ENCODE measurements at places on chromosomes 3 and 15.

DNA sequence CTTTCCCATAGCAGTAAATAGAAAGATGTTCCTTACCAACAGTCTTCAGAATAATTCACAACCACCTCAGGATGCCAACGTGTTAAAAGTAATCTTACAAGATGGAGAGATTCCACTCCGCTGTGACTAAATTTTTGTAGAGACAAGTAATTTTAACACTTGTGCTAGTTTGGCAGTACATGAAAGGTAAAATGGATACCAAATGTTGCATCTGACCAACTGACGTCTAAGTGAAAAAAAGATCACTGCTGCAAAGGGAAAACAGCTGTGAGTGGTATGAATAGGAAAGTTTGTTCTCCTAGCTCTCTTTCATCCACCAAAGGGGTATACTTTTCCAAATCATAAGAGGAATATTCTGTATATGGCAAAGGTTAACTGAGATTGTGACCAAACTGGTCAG is 2.6 kb downstream of the SPG21 start:
- DNase-seq: no peak

DNA sequence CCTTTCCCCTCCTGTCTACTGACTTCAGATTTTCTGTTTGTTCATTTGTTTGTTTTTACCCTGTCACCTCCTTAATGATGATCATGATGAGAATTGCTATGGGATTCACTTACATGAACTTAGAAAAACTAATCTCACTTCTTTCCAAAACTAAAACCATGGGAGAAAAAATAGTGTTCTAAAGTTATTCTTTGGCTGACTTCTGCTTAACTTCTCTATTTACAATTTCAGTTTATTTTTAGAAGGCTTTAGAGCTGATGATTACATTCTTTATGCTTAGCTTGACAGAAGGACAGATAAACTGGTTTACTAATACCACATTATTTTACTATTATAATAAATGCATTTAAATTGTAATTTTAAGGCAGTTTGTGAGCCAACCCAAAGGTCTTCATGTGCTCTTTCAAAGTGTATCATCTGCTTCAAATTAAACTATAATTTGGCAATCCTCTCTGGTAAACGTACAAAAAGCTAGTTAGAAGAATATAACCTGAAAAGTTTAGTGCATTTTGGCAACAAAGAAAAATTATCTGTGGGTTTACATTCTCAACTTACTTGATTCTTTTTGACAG is 676.8 kb upstream of the UBE2E2 start:
- DNase-seq: no peak

- no peak for DNase-seq
Observed at GRCh38 chr3:65988411-65989180, 50.1 kb downstream of the MAGI1 start.

- DNase-seq: no peak
Observed at GRCh38 chr3:128336337-128337156, 130.1 kb downstream of the DNAJB8 start.

DNA sequence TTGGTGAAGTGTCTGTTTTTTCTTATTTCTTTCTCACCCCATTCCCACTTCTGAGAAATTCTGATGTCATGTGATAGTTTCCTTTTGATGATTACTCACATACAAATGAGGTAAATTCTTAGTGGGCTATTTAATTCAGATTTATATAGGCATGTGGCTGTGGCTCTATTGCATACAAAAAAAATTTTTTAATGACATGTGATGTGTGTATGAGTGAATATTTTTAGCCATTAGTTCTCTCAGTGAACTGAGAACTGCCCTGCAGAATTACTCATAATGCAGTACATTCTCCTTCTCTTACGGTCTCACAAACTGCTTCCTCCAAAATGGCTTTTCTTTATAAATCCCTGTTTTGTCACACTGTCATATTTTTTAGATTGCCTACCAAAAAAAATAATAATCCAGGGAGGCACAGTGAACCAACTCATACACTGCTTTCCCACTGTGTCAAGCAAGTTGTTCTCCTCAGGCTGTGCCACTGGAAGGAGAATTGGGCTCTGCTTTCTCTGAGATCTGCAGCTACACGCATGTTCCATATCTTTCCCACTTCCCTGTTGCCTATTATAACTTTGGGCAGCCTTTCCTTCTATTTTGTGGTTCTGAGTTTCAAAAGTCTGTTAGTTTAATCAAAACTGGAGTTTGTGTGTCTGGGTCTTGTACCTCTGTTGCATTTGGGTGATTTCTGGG is 415.7 kb upstream of the THBS1 start:
- no peak for DNase-seq

DNA sequence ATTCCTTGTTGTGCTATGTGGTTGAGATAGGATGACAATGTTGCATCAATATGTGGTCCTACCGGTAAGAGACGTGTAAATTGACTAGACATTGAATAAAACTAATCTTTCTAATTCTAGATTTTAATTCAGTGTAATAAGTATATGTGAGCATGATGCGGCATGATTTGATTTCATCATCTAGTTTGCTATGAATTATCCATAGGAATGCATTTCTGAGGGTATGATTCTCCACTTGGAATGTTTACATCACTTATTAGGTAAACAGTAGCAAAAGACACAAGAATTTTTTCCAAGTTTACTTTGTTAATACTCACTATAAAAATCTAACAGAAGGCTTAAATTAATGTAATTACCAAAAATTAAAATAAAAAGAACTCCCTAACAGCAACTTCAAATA is 353.5 kb downstream of the CADM2 start:
- no peak for DNase-seq

GRCh38 chr3:127406309-127407025 is 118.6 kb upstream of the PRR20G start:
- DNase-seq: no peak

DNA sequence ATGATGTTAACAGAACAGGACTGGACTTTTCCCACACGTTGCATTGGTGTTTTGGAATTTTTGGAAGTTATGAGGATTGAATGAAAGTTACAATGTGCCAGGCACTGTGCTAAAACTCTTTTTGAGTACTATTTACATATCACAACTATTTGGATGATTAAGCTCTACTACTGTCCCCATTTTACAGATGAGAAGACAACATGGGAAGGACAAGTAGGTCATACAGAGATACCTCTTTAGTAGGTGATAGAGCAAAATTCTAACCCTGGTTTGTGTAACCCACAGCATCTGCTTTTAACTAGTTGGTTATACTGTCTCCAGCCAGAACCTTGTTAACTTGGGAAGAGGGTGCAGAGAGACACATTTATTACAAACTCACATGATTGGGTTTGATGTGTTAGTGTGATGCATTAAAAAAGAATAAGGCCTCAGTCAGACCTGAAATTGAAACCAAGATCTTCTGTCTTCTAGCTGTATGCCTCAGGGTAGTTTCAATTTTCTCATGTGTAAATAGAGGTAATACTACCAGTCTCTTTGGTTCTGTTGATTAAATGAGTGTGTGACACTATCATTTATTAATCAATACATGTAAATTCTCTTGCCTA is 1.4 kb downstream of the NDUFB4 start:
- no peak for DNase-seq

GRCh38 chr3:133381346-133382109 is 18.3 kb upstream of the BFSP2 start:
- no peak for DNase-seq

GRCh38 chr3:23885210-23885609 is 31.6 kb downstream of the NKIRAS1 start:
- DNase-seq: no peak

GRCh38 chr3:48013288-48013980 is 2.8 kb downstream of the MAP4 start:
- DNase-seq: no peak

DNA sequence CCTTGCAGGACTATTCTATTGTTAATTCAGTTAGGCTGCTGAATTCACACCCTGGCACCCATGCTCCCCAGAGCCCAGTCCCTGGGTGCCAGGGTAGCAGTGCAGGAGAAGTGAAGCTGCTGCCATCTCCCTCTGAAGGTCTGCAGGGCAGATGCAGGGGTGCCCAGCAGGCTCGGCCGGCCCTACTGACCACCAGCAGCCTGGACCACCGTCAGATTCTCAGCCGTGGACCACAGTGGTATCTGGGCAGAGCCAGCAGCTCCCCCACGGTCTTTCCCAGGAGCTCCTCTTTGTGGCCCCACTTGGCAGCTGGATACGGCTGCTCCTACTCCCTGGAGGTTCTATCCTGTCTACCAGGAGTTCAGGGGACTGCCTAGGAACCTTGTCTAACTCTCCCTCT is 46.8 kb downstream of the ALDH1L1 start:
- no peak for DNase-seq

- no peak for DNase-seq
Observed at GRCh38 chr15:97708252-97708651, 252.3 kb upstream of the ARRDC4 start.

DNA sequence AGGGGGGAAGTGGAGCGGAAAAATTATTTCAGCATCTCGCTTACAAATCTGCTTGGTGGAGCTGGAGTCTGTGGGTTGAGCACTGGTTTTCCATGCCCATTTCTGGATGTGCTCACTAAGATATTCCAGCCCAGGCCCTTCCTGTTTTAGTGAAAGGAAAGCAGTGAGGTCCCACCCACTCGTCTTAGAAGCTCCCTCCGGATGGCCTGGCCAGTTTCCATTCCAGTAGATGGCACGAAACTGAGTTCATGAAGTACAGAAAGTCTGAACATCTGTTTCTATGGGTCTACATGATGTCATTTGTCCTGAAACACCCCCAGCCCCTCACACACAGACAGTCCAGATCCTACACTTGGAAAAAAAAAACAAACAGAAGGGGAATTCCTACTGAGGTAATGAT is 31.9 kb upstream of the THSD4 start:
- DNase-seq: no peak

DNA sequence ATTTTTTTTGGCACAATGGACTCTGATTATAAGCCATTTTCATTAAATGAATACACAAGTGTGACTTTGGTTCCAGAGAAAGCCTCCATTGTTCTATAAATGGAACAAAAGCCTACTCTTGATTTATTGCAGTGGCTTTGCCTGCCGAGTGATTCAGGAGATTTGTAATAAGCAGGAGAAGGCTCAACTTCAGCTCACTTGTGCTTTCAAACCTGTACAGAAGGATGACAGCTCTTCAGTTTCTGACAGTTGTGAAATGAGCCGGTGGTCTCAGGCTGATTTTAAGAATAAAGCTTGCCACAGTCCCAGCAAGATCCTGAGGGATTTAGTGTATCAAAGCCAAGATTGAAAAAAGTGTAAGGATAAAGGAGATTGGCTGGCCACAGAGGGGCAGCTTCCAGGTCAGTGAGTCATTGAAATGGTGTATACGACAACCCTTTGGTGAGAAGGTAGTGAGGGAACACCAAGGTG is 438.8 kb upstream of the TGFBR2 start:
- DNase-seq: no peak

DNA sequence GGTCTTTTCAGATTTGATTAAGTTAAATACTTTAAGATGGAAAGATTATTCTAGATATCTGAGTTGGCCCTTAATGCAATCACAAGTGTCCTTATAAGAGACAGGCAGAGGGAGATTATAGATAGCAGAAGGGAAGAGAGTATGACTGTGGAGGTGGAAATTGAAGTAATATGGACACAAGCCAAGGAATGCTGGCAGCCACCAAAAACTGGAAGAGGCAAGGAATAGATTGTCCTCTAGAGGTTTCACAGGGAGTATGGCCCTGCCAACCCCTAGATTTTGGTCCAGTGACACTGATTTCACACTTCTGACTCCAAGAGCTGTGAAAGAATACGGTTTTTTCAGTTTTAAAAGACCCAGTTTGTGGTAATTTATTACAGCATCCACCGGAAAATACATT is 1498.7 kb upstream of the CADM2 start:
- no peak for DNase-seq

DNA sequence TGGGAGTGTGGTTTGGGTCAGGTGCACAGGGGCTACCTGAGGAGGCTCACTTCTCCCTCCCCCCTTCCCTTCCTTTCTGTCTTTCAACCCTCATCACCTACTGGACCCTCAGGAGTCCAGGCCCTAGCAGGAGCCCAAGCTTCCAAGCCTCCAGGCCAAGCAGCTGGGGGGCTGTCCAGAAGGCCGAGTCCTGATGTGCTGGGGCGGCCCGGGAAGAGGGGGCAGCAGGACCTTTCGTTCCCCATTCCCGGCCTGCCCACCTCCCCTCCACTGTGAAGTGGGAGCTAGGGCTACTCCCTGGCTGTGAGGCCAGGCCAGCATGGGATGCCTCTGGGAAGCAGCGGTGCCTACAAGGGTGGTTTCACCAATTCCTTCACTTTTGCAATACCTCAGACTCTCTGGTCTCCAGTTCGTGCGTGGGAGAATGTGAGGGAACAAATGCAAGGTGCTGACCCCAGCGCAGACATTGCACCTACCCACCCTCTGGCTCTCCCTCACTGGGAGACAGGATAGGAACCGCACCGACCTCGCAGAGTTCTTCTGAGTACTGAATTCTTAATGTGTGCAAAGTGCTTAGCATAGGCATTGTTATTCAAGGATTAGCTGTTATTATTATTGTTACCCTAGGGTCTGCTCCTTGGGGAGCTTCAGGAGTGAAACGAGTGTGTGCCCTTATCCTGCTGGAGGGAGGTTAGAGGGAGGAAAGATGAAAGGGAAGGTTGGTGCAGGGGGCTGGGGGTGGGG is 2.5 kb downstream of the EPHB3 start:
- DNase-seq: no peak

DNA sequence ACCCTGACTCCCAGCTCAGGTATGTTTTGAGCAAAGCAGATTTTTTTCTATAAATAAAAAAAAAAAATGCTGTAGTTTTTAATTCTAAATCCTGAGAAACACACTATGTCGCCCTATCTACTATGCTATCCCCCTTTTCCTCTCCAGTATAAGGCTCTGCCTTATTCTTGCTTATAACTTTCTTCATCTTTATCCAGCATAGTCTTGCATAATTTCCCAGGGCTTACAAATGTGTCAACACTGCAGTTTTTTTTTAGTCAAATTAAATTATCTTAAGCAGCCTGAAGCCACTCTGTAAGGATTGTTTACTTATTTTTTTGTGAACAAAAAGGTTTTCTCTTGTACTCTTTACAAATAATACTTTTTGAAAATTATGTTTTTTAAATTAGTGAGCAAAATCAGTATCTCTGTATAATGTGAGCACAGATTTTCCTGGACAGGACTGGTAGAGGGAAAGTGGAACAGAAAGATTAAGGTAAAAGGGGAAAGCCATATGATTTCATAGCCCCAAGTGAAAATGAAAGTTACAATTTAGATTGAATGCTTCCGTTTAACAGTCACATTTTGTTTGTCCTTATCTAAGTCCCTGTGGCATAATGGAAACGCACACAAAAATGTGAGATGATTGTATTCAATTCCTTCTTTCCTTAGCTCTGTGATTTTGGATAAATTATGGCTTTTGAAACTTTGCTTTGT is 5.6 kb upstream of the PYDC2 start:
- no peak for DNase-seq

GRCh38 chr3:165820671-165821123 is 16.5 kb downstream of the BCHE start:
- no peak for DNase-seq

- DNase-seq: no peak
Observed at GRCh38 chr3:100179692-100180349, 65.5 kb upstream of the FILIP1L start.

DNA sequence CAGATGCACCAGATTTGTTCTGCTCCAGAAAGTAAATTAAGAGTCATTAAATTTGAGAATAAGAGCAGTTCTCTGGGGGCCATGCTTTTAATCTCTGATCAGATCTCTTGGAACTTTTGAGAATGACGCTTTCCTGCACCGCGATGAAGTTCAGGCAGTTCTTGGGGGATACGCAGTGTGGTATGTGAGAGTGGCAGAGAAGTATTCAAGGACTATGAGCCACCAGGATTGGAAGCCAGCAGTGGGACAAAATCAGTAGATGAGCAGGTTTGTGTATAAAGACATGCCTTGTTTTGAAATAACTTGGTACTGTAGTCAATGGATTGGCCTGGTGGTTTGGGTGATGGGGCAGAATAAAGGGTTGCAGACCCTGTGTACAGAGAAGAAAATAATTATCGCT is 483.6 kb downstream of the ERC2 start:
- no peak for DNase-seq
